ENCODE measurements at places on chromosomes 3 and 15.

- no peak for DNase-seq
These were observed 17.5 kb downstream of the CCR8 start for GRCh38 chr3:39346785-39347585.

GRCh38 chr15:47822048-47822447, 104.7 kb downstream of the SEMA6D start:
- no peak for DNase-seq

GRCh38 chr3:140244893-140245292, 309.9 kb downstream of the CLSTN2 start:
- no peak for DNase-seq

GRCh38 chr15:37081983-37082382, 18.4 kb downstream of the MEIS2 start:
- DNase-seq, result no peak

GRCh38 chr3:113266738-113267137, 55.4 kb downstream of the BOC start:
- no peak for DNase-seq

- peak; percentile 56 for DNase-seq
These were observed 106.6 kb upstream of the TMC3 start for GRCh38 chr15:81480645-81481053.

- DNase-seq, result no peak
These were observed 82.8 kb upstream of the MRPS22 start for GRCh38 chr3:139260793-139261736.

DNA sequence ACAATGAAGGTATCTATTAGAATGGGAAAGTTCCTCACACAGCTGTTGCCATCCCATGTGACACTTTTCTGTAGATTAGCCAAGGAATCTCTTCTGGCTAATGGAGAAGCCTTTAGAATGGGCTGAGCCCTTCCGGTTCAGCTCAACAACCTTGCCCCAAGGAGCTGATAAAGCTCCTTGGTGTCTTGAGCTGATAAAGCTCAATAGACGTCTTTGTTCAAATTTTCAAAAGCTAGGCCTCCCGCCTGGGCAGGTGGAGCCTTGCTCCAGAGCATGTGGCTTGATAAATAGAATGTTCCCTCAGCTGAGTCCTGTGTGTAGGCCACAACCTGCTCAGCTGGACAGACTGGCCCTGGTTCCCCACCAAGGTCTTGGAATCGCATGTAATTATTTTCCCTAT, 7.2 kb upstream of the BNIP2 start:
- DNase-seq, result no peak

DNA sequence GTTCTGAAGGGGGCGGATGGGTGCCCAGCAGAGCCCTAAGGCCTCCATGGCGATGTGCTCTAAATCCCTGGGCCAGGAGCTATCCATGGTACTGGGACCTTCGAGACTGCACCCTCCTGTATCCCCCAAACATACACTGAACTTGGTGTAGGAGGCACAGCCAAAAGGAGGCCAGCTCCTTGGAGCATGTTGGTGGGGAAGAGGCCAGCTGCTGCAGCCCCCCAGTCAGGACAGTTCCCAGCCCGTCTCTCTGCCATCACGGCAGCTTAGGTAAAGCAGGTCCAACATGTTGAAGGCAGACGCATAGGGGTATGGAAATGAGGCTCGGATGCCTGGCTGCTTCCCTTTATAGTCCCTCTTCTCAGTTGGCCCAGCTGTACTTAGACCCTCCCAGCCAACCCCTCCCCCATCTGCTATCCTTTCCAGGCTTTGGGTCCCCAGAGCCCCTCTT, 1.8 kb downstream of the CAMKV start:
- DNase-seq, result no peak

DNA sequence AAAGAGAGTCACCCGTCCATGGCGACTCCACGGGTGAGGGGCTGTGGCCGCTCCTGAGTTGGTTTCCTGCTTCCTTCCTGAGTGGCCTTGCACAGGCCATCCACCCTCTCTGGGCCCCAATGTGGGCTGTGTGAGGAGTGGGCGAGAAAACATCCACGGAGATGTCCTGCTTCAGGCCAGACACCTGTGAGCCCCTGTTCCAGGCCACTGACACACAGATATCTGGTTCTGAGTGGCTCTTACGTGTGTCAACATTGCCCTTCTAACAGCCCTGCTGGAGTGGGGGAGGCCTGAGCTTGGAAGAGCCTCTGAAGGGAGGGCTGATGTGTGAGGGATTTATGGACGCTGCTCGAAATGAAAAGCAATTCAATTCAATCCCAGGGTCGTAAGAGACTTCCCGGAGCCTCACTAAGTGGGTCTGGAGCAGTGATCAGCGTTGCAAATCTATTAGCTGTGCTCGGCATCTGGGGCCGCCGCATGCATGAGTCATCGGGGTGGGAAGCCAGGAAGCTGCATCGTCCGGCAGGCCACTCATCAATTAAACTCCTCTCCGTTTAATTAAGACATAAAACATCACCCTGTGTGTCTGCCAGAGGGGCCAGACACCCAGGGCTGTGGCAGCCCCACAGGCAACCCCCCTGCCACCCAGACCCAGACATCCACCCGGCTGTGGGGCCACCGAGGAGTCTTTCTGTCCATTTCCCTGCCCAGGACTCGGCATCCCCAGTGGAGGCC, 20.0 kb upstream of the PRR23E start:
- DNase-seq, result peak; percentile 86

DNA sequence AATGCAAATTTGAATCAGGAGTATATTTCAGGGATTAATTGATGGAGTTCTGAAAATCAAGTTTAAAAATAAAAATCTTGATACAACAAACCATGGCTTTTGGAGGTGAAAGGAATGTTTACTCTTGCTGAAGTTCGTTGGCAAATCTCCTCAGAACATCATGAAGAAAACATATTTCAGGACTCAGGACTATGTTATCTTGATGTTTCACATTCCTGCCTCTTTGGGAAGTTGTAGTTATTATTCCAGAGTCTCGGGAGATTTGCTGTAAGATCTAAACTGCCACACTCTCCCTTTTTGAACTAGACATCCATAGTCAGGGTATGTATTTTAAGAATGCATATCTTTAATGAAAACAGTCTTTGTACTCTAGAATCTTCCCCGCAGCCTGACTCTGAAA, 271.2 kb downstream of the RBMS3 start:
- DNase-seq, result no peak

GRCh38 chr3:197802779-197803459, 11.9 kb downstream of the LRCH3 start:
- peak; percentile 36 for DNase-seq

DNA sequence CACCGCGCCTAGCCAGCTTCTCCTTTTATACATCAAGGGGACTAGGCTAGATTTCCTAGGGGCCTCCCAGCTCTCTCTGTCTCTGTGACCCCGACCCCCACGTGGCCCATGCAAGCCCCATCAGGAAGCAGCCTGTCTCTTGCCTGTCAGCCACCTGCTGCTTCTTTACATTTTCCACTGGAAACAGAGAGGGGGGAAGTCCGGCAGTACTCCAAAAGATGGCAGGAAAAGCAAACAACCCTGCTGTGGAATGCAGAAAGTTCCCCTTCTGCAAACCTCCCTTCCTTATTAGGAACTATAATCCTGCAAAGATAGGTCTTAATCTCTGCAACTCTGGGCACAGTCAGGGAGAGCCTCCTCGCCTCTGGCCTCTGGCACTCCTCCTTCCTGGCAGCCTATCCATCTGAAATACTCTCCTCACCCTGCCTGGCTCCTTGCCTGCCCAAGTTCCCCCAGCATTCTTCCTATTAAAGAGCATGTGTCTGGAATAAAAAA, 47.4 kb upstream of the HACD2 start:
- DNase-seq, result no peak

DNA sequence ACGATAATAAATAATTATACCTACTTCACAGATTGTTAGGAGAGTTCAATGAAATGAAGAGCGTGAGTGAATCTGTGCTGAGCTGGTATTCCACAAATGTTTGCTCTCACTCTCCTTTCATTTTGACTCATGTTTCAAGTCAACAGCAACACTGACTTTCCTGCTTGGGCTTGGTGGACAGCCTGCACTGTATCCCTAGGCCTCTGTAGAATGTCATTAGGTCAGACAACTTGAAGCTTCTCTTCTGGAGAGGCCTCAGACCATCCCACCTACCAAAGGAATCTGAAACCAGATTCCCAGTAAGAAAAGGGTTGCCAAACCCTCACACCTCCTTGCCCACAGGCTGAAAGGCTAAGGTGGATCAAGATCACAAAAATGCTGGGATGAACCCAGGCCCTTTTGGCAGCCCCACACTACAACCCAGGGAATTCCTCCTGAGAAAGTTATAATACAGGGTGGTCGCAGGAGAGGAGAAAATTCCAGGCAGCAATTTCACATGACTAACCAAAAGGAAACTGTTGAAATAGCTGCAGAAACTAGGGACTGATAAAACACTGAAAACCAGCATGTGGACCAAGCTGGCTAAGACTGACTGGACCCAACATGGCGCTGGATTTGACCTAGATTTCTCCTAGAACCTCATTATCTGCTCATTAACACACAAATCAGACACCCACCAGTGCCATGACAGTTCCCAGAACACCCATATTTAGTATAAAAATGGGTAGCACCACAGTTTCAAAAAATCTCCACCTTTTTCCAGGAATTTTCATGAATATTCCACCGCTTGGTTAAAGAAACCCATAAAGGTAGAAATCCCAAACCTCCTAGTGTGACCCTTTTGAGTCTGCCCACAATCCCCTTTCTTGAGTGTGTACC, 57.0 kb upstream of the ZNF148 start:
- no peak for DNase-seq

DNA sequence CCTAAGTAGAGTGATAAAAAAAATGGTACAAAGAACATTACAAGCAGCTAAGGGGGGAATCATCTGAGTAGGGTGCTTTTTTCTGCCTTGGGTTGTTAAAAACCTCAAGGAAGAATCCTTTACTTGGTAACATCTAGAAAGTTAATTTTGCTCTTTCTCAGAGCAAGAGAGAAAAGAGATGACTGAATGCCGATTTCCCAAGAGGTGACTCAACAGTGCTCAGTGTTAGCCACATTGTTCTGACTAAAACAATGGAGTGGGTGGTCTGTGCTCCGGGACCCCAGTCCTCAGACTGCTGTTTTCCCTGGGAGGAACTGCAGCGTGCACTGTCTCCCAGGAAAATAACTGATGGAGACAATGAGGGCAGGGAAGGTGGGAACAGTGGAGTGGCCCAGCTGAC, 41.1 kb upstream of the RASGRP1 start:
- DNase-seq, result no peak

DNA sequence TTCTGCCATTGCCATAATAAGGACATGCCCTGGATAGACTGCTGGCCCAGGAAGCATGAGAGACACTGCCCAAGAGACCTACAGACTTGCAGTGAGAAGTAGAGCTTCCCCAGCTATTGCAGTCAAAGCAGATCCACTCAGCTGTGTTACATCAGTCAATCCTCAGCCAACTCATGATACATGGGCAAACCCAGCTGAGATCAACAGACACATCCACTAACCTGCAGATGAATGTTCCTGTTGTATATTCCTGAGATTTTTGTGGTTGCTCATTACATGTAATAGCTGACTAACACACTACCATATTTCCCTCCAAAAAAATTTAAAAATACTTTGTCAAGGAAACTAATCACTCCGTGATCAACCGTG, 68.6 kb downstream of the DCLK3 start:
- DNase-seq, result peak; percentile 61

- DNase-seq, result peak; percentile 24
These were observed 442.7 kb upstream of the NR2F2 start for GRCh38 chr15:95887666-95888390.

- DNase-seq, result no peak
These were observed 61.4 kb upstream of the ADAMTSL3 start for GRCh38 chr15:83592370-83593040.

DNA sequence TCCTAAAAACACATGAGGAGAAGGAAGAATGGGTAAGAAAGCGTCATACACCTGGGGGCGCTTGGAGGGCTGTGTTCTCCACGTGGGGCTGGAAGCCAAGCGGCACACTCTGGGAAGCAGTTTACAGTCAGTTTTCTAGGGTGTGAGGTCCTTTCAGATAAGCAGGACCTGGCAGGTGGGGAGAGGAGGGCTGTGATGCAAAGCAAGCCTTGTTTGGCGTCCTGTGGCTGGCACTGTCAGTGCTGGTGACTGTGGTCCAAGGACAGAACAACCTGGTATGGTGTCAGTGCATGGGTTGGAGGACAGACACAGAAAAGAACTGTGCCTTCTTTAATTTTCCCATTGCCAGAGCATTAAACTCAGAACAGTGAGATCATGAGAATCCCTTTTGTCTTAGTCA, 260.7 kb upstream of the NR2E3 start:
- DNase-seq, result no peak

DNA sequence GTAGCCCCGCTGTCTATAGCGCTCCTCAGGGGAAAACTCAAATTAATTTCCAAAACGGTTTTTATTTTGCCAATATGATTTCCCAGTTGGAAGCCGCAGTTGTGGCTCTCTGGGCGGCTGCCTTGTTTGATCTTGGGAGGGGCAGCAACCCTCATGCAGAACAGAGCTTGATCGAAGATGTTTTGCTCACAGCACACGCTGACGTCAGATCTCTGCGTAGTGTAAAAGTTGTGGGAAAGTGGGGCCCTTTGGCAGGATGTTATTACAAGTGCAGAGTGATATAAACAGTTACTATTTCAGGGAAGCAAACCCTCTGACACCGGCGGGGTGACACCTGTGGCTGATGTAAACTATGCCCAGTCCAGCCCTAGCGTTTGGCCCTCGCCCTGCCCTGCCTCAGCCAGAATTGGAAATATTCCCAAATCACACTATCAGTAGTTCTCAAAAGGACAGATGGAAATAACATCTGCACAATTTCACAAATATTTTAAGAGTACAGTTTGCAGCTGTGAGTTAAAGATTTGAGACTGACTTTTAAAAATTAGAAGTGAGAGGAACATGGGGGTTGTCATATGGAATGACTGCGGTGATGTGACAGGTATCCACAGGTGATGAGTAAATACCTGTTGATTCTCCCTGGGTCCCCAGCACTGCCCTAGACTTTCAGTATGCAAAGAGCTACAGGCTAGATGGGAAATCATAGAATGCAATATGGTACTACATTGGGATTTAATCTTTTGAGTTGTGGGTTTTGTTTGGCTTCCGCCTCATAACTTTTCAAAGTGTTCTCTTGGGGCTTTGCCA, 1.7 kb downstream of the SYNM start:
- no peak for DNase-seq

GRCh38 chr15:61243983-61244593, 15.0 kb upstream of the RORA start:
- DNase-seq, result no peak

GRCh38 chr3:140319739-140320138, 358.1 kb upstream of the TRIM42 start:
- no peak for DNase-seq

DNA sequence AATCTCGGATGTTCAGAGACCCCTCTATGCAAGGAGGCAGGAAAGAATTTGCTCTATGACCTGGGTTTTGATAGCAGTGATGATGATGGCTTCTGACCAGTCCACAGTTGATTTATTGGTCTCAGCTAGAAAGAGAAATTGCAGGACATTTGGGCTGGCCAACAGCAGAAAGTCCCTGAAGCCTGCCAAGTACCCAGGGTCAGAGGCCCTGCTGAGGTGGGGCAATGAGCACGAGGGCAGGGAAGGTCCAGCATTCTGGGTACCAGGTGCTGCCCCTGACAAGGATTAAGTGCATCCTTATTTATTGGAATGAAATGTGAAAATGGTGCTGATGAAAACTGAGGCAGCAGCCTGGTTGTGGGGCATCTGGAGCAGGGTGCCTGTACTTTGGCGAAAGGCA, 19.8 kb downstream of the C3orf62 start:
- DNase-seq, result no peak

Measured in HFFc6 (cell line).